ENCODE measurements at places on chromosomes 11 and 22.
A peak's percentile ranks its signal among the peaks of the same experiment; 100 is the strongest.

DNA sequence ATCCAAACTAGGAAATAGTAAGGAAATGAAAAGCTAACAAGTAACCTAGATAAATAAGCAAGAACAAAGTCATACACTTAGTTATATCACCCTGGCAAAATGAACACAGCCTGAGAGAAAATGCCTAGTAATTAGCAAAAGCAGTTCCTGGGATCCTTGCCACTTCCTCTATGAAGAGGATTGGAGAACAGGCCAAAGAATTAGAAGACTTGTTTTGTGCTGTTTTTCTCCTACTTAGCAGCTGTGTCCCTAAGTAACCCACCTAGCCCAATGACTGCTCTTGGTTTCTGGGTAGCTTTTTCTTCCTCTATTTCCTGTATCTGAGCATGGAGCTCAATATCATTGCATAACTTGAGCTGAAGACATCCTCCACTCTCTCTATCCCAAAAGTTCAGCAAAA, 713.9 kb downstream of the ETS1 start:
- DNase-seq: no peak

DNA sequence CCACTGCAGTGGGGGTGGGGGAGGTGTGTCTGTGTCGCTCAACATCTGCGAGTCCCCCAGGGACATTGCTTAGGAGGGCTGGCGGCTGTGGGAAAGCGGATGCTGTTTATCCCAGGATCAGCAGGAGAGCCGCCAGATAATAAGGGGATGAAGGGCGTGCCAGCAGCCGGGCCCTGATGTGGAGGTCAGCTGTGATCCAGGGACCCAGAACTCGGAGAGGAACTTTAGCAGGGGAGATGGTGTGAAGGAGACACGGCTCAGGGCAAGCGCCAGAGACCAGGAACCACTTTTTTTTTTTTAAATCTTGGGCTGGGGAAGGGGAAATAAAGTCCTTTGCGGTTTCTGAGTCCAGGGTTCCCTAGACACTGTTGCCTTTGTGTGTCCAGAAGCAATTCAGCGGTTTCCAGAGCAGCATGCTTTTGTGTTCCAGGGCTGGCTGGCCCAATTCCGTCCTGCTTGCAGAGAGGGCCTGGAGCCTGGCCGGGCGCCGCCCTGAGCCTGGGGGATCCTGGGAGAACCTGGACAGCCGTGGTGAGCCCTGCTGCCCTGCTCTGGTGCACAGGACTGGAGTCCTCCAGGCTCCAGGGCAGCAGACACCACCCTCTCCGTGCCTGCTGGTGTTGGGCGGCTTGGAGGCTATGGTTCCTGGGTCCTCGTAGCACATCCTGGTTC, at the start of gene GRAMD4:
Gene GRAMD4 (plus strand): TSS at position 557 of the 672 bp plus-strand sequence. CDS start 6,414 bp downstream, outside the sequence.
- no peak for DNase-seq

DNA sequence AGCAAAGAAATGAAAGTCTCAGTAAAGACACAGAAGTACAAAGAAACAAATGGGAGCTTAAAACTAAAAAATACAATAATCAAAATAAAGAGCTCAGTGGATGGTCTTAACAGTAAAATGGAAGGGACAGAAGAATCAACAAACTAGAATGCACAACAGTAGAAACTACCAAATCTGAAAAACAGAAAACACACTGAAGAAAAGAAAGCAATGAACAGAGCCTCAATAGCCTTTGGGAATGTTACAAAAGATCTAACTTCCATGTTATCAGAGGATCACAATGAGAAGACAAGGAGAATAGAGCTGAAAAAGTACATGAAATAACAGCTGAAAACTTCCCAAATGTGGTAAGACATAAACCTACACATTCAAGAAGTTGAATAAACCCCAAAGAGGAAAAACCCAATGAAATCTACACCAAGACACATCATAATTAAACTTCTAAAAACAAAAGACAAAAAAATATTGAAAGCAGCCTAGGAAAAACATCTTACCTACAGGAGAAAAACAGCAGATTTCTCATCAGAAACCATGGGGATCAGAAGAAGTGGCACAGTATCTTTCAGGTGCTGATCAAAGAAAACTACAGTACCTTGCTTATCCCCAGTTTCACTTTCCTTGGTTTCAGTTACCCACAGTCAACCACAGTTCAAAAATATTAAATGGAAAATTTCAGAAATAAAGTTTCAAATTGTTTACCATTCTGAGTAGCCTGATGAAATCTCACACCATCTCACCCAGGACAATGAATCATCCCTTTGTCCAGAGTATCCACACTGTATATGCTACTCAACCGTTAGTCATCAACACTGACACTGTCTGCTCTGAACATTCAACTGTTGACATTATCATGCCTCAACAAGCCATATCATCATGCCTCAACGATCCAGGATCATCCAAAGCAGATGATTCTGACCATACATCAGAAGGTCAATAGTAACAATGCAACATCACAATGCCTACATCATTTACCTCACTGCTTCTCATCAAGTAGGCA, 22.2 kb downstream of the RRAS2 start:
- DNase-seq: no peak

GRCh38 chr22:19476023-19476422, 3.0 kb downstream of the UFD1 start:
- DNase-seq: no peak

DNA sequence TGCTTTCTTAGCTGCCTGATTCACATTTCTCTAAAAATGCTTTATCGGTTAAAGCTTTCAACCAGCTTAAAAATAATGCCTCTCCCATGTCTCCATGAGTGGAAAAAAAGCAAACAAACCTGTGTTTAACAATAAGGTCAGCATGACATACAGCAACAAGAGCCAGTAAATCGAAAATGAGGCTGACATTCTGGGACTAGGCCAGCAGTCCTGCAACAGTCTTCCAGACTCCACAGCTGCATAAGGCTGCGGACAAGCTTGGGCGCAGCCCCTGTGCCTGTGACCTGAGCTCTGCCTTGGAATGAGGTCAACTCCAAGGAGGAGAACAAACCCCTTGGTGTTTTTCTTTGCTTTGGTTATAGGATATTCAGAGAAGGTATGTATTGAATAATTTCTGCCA, 95.5 kb downstream of the PGR start:
- no peak for DNase-seq

GRCh38 chr11:117733316-117733715, 63.7 kb downstream of the DSCAML1 start:
- no peak for DNase-seq

GRCh38 chr22:21652010-21652546, 10.0 kb downstream of the SDF2L1 start:
- DNase-seq: peak; percentile 82

- DNase-seq: no peak
These were observed 71.3 kb downstream of the TSPAN18 start for GRCh38 chr11:44797886-44798606.

GRCh38 chr11:72750556-72751115, 1.6 kb downstream of the ARAP1 start:
- DNase-seq: no peak

- no peak for DNase-seq
These were observed 64.1 kb upstream of the EED start for GRCh38 chr11:86180423-86180822.

- DNase-seq: no peak
These were observed 1411.1 kb downstream of the BRD1 start for GRCh38 chr22:48416396-48417224.

GRCh38 chr11:102722821-102723220, 1.9 kb downstream of the MMP8 start:
- no peak for DNase-seq

DNA sequence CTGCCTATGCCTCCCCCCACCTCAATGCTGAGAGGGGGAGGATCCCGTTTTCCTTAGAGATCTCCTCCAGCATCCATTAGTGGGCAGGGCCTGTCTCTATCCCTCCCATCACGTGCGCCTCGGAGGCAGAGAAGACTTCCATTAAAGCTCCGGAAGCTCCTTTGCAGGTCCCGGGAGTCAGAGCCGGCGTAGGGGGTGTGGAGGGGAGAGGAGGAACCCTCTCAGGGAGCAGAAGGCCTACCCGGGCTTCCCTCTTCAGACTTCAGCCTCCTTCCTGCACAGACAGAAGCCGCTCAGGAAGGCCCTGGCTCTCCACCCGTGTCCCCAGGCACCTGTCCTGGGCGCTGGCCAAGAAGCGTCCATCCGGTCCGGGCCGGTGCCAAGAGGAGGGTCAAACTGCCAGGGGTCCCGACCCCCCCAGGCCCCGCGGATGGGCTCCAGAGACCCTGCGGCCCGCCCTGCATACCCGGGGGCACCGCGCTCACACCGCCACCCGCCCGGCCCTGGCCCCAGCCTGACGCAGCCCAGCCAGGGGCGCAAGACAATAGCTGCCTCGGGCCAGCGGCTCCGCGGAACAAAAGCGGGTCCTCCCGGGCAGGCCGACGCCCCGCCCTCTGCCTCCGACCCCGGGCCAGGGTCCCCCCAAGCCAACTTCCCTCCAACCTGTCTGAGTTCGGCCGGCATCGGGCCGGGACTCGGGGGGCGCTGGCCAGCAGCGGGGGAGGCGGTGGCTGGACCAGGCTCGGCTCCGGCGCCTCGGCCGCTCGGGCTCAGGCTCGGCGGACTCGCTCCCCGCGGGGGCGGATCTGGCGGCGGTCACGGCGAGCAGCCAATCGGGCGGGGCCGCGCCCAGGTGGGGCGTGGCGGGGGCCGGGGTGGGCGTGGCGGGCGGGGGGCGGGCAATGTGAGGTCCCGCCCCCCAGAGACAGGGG, 29.9 kb downstream of the ARVCF start:
- peak; percentile 56 for DNase-seq

GRCh38 chr22:45583504-45583903, 80.8 kb downstream of the FBLN1 start:
- DNase-seq: no peak

DNA sequence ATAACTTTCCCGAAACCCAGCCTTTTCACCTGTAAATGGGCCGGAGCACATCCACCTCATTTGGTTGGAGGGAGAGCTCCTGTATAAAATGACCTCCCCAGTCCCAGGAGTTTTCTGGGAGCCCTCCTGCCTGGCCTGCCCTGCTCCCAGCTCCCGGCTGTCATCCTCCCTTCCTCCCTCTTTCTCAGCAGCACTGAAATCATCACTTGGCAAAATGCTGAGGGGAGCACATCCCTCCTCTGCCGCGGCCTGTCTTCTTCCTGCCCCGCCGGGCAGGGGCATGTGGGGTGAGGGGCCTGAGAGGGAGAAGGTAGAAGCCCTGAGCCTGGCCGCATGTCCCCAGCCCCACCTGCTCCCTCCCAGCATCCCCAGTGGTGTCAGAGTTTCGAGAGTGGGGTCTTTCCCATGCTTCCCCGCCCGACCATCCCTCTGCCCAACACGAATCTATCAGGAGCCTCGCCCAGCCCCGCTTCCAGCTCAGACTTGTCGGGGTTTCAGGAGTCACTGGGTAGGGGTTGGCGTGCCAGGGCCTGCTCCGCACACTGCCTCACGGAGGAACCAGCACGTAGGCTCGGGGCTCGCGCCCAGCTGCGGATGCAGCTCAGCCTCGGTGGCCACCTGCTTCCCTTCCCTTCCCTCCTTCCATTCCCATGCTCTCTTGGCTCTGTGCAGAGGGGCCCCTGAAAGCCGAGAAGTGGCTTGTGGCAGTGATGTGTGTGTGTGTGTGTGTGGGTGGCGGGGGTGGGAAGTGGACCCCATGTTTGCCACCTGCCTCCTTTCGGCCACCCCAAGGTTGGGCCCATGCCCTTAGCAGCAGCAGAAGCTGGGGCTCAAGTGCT, 37.1 kb downstream of the NECTIN1 start:
- no peak for DNase-seq

DNA sequence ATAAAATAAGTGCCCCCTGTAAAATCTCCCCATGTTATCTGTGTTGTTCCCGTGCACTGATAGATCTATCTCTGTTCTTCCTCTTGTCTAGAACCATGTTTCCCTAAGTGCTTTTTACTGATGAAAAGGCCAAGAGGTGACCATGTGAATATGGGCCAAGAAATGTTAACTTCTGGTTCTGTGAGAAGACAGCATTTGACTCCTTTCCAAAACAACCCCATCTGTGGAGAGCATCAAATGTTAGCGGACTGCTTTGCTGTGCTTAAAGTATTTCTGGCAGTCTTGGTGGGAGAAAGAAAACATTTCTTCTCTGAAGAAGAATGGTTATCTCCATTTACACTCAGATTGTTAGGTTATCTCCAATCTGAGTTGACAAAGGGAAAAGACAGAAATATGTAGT, 58.6 kb upstream of the GUCY1A2 start:
- DNase-seq: no peak

- no peak for DNase-seq
These were observed 27.9 kb upstream of the GRK3 start for GRCh38 chr22:25536589-25536988.

GRCh38 chr11:7683571-7683970, 10.3 kb upstream of the CYB5R2 start:
- DNase-seq: no peak

DNA sequence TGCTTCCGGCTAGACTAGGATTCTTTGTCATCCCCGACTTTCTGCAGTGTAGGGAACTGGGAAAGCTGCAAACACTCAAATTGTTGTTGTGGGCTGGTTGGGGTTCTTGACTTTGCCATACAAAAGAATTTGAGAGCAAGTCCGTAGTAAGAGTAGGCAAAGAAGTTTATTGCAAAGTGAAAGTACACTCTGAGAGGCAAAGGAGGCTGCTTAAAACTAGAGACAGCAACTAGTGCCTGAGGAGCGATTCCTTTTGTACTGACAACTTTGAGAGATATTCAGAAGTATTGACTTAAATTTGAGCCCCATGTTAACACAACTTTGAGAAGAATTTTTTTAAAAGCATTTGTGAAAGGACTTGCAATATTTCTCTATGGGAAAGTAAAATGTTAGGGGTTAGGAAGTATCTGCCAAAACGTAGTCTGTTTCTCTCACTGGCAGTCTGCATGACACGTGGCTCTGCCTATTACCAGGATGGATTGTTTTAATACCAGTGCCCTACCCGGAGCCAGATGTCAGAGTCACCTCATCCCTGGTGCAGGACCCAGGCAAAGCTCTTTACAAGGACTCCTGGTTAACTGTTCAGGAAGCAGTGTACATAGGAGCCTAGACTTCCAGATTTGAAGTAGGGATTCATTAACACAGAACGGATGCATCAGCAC, 85.0 kb upstream of the CLPB start:
- DNase-seq: no peak

DNA sequence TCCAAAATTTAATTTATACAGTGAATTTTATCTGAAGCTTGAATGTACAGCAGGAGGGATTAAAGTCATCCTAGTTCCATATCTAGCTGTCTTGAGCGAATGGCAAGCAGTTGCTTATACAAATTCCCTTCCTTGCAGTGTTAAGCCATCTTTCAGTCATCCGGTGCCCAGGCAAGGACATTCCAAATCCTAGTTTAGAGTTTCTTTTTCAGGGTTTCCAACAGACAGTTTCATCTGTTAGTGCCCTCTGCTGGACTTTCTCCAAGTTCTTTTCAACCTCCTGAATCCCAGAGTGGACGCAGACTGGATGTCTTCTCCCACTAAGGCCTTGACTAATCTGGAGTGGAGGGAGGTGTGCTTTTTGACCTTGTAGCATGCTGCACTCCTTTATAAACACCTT, 45.4 kb downstream of the GRAMD1B start:
- no peak for DNase-seq

- no peak for DNase-seq
These were observed 1.2 kb downstream of the MUC5B start for GRCh38 chr11:1224111-1224490.

- no peak for DNase-seq
These were observed 10.5 kb downstream of the DNAJB13 start for GRCh38 chr11:73961321-73961720.
